T-helper 17 cell (primary cell): ENCODE measurements at places on chromosomes 13 and 19. TPM values are rescaled to one million over a fixed set of nuclear protein-coding genes. Genes with fewer than 3 reads are reported as not detected.

The PRODH2 gene
- total RNA-seq = not detected

The GJB6 gene
- total RNA-seq = 1.3 TPM

DNA sequence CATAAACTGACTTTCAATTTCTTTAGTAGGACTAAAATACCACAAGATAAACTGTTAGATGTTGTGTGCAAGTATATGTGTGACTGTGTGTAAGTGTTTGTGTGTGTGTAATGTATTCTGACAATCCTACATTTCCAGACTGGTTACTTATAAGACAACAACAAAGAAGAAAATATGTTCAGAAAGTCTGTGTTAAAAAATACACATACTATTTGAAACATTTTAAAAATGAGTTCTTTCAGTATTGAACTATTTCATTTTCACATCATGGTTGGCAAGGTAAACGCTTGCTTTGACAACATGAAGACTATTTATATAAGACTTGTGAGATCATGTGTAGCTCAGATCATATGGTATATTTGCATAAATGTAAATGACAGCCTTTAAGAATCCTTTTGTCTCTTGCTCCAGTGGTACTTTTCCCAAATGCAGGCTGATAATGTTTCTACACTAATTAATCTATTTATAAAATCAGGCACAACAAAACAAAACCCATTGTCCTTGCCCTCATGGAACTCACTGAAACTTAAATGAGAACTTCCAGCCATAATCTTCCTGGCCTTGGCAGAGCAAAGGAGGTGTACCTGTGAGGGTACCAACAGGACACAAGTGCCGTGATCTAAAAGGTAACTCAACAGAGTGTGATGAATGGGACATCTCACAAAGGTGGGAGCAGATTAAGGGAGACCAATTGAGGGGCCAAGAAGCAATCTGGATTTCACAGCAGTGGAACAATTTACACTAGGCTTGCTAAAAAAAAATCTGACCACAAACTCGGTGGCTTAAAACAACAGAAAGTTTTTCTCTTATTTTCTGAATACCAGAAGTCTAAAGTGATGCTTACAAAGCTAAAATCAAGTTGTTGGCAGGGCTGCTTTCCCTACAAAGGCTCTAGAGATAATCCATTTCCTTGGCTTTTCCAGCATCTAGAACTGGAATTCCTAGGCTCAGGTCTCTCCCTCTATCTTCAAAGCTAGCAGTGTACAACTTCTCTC is 349.0 kb downstream of the TBC1D4 start:
- no peaks in the 10 kb centered on the region for H3K4me1 ChIP-seq
- no peak for DNase-seq
- H3K27me3 ChIP-seq = peaks cover 12% of the 10 kb centered on the region
- H3K36me3 ChIP-seq = no peaks in the 10 kb centered on the region

The APOE gene
- total RNA-seq = 1.3 TPM

The MCF2L gene
- 13.2 TPM for total RNA-seq

The CLEC17A gene
- 0.34 TPM for total RNA-seq

DNA sequence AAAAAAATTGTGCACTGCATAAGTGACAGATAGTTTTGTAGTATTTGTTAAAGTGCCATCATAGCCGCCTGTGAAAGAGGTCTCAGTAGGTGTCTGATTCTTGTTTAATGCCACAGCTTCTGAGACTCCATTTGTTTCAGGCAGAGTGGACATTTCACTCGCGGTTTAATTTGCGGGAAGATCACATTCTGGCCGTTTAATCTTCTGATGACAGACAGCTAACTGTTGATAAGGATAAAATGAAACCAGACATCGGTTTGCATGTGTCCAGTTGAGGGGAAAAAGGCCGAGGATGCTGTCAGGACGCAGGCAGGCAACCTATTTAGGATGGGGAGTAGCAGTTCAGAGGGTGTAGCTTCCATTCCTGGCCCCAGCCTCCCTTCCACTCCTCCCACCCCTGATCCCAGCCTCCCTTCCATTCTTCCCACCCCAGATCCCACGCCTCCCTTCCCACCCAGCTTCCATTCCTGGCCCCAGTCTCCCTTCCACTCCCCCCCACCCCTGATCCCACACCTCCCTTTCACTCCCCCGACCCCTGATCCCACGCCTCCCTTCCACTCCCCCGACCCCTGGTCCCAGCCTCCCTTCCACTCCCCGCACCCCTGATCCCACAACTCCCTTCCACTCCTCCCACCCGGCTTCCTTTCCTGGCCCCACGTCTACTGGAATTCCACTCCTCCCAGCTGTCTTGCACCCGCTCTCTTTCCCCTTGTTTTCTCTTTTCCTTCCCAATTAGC is 23.8 kb downstream of the ATP11A start:
- no peak for DNase-seq
- no peak overlapping the region for H3K27ac ChIP-seq
- H3K4me1 ChIP-seq = peaks cover 21% of the 10 kb centered on the region
- H3K36me3 ChIP-seq = no peaks in the 10 kb centered on the region

GRCh38 chr13:43009506-43009905 is 13.9 kb upstream of the DNAJC15 start:
- peaks cover 7% of the 10 kb centered on the region for H3K36me3 ChIP-seq
- no peaks in the 10 kb centered on the region for H3K4me1 ChIP-seq
- DNase-seq = no peak
- H3K27ac ChIP-seq = no peak overlapping the region
- peaks cover 14% of the 10 kb centered on the region for H3K27me3 ChIP-seq

DNA sequence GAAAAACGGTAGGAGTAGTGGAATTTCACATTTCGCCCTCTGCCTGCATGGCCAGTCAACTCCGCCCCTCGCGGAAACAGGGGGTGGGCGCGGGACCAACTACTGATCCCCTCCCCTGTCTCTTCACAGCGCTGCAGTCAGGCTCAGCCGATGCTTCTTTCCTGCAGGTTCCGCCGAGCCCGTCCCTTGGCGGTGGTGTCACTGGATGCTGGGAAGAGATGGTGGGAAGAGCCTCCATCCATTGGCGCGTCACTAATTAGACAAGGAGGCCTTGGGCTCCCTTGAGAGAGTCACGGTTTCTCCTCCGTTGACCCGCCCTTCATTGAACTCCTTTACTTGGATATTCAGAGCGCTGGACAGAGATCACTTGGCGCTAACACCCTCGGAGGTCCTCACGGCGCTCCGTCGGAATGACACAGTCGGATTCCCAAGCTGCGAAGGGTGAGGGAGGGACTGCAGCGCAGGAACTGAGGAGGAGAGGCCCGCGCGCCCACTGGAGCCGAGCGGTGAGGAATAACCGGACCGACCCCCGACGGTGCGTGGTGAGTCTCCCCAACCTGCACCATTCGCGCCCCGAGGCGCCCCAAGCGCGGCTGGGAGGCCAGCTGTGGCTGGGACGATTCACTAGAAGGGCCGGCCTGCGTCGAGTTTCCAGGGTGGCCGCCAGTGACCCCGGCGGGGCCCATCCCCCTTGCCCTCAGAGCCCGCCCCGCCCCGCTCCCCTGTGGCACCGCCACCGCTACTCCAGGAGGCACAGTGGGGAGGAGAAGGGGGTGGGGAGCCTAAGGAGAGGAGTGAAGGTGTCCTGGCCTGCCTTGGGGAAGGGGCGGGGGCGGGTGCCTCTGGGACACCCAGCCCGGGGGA is 11.2 kb upstream of the CEACAM21 start:
- peaks cover 60% of the 10 kb centered on the region for H3K4me1 ChIP-seq
- no peak for DNase-seq
- H3K27me3 ChIP-seq = no peaks in the 10 kb centered on the region
- no peak overlapping the region for H3K27ac ChIP-seq
- peaks cover 2% of the 10 kb centered on the region for H3K36me3 ChIP-seq
- peak overlapping the region; percentile 36 for H3K4me3 ChIP-seq

DNA sequence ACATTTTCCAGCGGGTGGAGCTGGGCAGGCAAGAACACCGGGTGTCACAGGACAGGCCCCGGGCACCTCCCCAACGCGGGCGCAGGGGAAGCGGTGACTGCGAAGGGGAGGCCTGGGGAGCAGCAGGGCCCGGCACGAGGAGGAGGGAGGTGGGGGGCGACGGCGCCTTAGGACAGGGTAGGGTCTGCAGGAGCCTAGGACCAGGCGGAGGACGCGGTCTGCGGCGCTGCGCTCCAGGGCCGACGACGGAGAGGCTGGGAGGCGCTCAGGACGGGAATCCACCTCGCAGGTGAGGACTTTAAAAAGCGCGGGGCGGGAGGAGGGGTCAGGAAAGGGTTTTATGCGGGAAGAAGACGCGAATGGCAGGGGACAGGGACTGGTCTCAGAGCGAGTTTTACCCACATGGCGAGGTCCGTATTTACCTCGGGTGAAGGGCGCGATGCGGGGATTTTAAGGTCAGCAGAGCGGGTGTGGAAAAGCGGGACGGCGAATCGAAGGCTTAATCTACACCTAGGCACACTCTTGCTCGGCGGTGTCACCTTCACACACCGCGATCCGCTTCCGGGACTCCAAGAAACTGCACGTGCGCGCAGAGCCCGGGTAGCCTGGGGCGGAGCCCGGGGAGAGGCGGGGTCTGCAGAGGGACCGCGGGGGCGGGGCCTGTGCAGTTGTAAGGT is 13.5 kb downstream of the ERVV-2 start:
- no peak overlapping the region for H3K4me3 ChIP-seq
- no peaks in the 10 kb centered on the region for H3K4me1 ChIP-seq
- H3K27me3 ChIP-seq = no peaks in the 10 kb centered on the region
- no peaks in the 10 kb centered on the region for H3K36me3 ChIP-seq
- DNase-seq = no peak

GRCh38 chr19:38617764-38618589 is at the start of gene MAP4K1:
Gene MAP4K1, minus strand, starts transcription at chr19:38617953. Its CDS starts 58 bp downstream, at chr19:38617895.
- peaks cover 16% of the 10 kb centered on the region for H3K36me3 ChIP-seq
- H3K4me1 ChIP-seq = peaks cover 46% of the 10 kb centered on the region
- peak within 1 kb of the TSS; percentile 100 for H3K4me3 ChIP-seq
- DNase-seq = peak; percentile 45
- H3K27me3 ChIP-seq = no peaks in the 10 kb centered on the region
- peak within 1 kb of the TSS; percentile 99 for H3K27ac ChIP-seq

The HAUS8 gene
- 18.4 TPM for total RNA-seq

The MRPS12 gene
- total RNA-seq = 18.9 TPM

DNA sequence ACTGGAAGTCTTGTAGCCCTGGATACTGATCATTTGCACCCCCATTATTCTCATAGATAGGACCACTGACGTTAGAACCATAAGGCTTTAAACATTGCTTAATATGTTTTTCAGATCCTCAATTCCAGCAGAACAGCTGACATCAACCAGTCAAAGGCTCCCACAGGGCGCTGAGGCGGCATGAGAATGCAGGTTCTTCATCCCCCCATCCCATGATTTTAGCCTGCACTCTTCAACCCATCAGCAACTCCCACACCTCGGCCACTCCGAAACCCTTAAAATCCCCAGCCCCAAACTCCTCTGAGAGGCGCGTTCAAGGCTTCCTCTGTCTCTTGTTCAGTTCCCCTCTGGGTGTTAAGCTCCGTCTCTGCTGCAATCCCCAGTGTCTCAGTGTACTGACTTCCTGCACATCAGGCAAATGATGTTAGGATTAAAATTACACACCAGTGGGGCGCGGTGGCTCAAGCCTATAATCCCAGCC is 24.3 kb upstream of the LAMP1 start:
- peaks cover 16% of the 10 kb centered on the region for H3K4me1 ChIP-seq
- H3K27me3 ChIP-seq = peaks cover 5% of the 10 kb centered on the region
- no peak for DNase-seq
- peaks cover 2% of the 10 kb centered on the region for H3K36me3 ChIP-seq
- no peak overlapping the region for H3K27ac ChIP-seq

DNA sequence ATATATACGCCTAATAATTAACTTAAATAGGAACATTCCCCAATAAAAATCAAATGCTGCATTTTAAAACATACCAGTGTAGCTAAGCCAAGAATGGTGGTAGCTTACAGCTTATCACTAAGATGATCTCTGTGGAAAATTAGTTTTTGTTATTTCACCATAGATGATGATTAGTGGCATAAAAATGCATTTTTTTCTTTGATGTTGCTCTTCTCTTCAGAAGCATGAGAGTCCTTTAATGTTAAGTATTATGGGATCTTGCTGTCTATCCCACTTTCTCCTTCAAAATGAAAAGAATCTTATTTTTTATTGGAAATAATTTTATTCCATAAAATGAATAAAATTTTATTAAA is 731.0 kb downstream of the SLITRK1 start:
- H3K36me3 ChIP-seq = no peaks in the 10 kb centered on the region
- no peak overlapping the region for H3K4me3 ChIP-seq
- H3K4me1 ChIP-seq = no peaks in the 10 kb centered on the region
- no peak for DNase-seq
- H3K27ac ChIP-seq = no peak overlapping the region
- H3K27me3 ChIP-seq = no peaks in the 10 kb centered on the region

GRCh38 chr19:35558400-35559280 is 4.8 kb downstream of the ATP4A start:
- H3K36me3 ChIP-seq = peaks cover 13% of the 10 kb centered on the region
- H3K27me3 ChIP-seq = peaks cover 39% of the 10 kb centered on the region
- H3K4me1 ChIP-seq = peaks cover 19% of the 10 kb centered on the region
- peak overlapping the region; percentile 7 for H3K4me3 ChIP-seq
- no peak overlapping the region for H3K27ac ChIP-seq

DNA sequence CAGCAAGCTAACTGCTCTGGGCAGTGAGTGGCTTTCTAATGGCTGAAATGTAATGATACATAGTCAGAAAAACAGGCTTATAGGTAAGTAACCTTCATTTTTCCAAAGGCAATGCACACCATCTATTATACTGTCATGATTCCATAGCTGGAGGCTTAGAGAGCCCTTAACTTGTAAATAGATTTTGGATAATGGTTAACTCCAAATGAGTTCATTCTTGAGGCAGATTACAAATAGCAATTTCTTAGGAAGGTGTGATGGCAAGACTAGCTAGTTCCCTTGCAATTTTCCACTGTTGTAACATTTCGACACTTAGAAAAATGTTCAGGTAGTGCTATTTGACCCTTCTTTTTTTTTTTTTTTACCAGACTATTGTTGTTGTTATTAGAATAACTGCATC is 789.8 kb upstream of the PCDH9 start:
- no peaks in the 10 kb centered on the region for H3K4me1 ChIP-seq
- no peaks in the 10 kb centered on the region for H3K27me3 ChIP-seq
- no peak overlapping the region for H3K4me3 ChIP-seq

The CLEC11A gene
- total RNA-seq = not detected

The ZNF787 gene
- total RNA-seq = 22.2 TPM

GRCh38 chr13:45928176-45928575 is 76.6 kb upstream of the SIAH3 start:
- no peak for DNase-seq
- peaks cover 41% of the 10 kb centered on the region for H3K27me3 ChIP-seq
- H3K36me3 ChIP-seq = peaks cover 3% of the 10 kb centered on the region
- H3K4me3 ChIP-seq = no peak overlapping the region
- peaks cover 9% of the 10 kb centered on the region for H3K4me1 ChIP-seq
- no peak overlapping the region for H3K27ac ChIP-seq

- H3K4me3 ChIP-seq = no peak overlapping the region
- no peak for DNase-seq
Measured at GRCh38 chr19:39148939-39149529, 23.4 kb downstream of the PAK4 start.
